CD4-positive, alpha-beta T cell treated with Interleukin-12 subunit alpha and Interleukin-12 subunit beta, for 1 hour (primary cell): ENCODE measurements at places on chromosomes 5 and 9.
A peak's percentile ranks its signal among the peaks of the same experiment; 100 is the strongest.

DNA sequence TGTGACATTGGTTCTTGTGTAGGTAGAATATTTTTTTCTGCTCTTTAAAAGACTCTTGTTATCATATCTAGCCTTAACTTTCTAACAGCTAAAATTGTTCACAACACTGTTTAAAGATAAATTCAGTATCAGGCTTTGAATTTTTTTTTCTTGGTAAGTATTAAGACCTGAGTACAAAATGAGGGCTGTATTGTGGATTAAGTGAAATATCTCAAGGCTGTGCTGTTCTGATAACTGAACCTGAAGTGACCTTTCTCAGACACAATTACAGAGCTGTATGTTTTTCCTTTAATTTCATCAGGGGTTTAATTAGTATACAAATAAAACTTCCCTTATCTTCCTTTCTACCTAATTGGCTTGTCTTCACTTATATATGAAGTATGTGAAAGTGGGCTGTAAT lies 290.5 kb downstream of the CCDC171 start:
- no peak for DNase-seq

DNA sequence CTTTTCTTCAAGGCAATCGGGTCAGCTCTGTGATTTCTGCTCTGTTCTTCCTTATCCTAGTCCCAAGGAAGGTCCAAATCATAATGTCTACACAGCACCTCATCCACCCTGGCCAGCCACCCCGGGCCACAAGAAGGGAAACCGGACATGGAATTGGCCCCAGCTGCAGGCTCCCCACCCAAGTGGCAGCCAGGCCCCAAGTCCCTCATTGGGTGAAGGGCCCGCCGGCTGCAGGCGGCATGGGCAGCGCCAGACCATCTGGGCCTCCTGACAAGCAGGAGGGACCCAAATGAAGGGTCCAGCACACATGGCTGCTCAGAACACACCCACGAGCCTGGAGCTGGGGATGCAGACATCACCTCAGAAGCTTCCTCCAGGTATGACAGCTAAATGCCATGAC lies 33.7 kb downstream of the BICD2 start:
- no peak for DNase-seq

GRCh38 chr5:67346611-67347010 lies 150.0 kb upstream of the CD180 start:
- no peak for DNase-seq

DNA sequence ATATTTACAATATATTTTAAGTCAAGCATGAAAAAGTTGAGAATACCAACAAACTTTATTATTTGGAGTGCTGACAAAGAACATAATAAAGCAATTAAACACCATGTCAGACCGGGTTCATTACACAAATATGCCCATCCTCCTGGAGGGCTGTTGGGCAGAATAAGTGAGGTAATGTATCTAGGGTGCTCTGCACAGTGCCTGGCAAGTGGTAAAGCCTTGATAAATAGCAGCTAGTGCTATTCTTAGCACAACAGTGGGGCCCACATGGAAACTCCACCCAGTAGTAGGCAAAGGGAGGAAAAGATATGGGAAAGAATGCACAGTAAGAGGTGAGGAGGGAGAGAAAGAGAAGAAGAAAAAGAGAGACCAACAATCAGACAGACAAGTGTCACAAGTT lies 97.7 kb downstream of the SLC1A3 start:
- DNase-seq = no peak

- no peak for DNase-seq
These were observed 13.5 kb downstream of the CFAP90 start for GRCh38 chr5:7837403-7837802.

DNA sequence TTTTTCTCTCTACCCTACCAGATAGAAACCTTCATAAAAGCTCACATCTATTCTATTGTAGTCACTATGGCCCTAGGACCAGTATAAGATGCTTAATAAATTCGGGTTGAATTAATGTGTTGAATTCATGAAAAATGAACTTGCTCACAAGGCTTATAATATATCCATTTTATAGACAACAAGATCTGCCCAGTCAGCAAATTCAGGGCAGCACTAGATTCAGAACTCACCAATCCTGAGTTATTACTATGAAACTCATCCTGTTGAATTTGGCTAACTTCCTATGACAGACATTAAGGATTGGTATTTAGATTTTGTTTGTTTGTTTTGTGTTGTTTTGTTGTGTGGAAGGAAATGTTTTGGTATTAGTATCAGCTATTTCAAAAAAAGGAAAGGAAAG lies 143.6 kb upstream of the CCNG1 start:
- no peak for DNase-seq

DNA sequence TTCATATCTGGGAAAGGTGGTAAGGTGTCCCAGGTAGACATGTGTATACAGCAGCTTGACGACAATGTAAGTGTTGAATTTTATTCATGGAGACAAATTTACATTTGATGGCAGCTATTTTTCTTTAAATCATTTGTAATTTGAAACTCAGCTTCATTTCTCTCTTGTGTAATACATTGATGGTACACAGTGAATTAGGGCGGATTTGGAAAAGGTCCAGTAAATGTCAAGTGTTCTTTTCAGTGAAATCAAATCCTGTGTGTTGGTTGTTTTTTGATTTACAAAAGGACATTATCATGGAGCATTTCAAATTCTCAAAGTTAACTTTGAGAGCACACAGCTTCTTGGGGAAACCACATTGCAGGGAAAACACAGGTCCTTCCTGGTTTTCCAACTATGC lies 30.0 kb upstream of the PCSK1 start:
- no peak for DNase-seq

GRCh38 chr5:68167195-68167651 lies 48.3 kb upstream of the PIK3R1 start:
- no peak for DNase-seq

- DNase-seq = no peak
These were observed 11.6 kb upstream of the SFXN1 start for GRCh38 chr5:175466700-175467318.

GRCh38 chr5:141841378-141842180 lies 36.6 kb downstream of the PCDH1 start:
- no peak for DNase-seq

DNA sequence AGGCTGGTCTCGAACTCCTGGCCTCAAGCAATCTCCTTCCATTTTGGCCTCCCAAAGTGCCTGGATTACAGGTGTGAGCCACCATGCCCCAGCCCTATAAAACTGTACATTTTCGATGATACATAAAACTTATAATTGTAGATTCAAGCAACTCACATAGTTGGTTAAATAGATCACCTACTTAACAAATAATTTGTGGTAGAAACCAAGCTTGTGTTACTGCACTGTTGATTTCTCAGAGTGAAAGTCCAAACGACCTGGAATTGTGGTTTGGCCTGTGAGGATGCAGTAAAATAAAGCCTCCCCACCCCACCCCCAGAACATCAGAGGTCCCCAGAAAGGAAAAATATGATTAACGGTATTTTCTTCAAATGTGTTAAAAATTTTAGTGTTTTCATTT lies 92.7 kb downstream of the TRIO start:
- DNase-seq = no peak

GRCh38 chr5:5886812-5887486 lies 464.5 kb downstream of the ICE1 start:
- DNase-seq = peak; percentile 3

DNA sequence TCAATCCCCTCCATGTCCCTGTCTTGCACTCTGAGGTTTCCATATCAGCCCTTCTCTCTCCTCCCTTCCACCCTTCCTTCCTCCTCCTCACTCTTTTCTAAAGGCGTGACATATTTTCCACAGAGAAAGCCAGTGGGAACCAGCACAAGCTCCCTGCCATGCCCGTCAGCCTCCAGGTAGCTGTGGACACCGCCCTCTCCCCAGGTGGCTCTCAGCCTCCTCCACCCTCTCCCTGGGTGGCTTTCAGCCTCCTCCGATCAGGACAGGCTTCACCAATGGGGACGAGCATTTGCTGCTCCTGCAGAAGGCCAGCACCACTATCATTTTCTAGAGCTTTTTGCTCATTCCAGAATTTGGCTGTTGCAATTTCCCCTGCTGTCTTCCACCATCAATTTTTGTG lies 236.6 kb downstream of the GADD45G start:
- DNase-seq = no peak

GRCh38 chr9:136316896-136317676 lies 10.3 kb upstream of the GPSM1 start:
- no peak for DNase-seq

- DNase-seq = no peak
These were observed 8.1 kb downstream of the CCDC187 start for GRCh38 chr9:136295542-136296433.

DNA sequence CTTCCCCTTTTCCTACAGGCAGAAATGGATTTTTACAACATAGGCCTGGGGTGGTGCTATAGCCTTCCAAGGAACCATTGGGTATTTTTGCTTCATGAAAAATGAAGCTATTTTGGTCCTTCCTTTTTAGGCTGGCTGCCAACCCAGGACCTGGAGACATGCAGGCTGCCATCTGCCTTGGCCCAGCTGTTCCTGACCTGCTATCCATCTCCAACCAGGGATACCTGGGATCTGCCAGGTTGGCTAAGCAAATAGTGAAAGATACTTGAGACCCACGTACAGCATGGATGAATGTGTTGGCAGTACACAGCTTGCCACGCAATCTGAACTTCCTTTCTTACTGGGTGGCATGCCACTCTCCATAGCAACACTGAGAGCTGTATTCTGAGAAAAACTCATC lies 31.1 kb downstream of the MRPS27 start:
- no peak for DNase-seq

DNA sequence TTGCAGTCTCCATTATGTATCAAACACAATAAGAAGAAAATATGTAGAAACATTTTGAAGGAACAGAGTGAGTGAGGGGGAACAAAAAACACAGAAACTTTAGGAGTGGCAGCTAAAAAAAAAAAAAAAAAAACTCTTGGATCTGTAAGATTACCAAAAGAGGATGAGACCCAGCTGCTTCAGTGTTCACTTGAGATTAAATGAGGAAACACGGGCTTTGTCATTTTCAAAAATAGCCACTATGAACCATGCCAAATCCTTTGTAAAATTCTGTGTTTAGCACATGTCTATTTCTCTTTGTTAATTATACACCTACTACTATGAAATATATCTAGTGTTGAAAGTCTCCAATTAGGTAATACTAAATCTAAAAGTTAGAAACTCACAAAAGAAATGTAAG lies 485.9 kb downstream of the EFNA5 start:
- no peak for DNase-seq

DNA sequence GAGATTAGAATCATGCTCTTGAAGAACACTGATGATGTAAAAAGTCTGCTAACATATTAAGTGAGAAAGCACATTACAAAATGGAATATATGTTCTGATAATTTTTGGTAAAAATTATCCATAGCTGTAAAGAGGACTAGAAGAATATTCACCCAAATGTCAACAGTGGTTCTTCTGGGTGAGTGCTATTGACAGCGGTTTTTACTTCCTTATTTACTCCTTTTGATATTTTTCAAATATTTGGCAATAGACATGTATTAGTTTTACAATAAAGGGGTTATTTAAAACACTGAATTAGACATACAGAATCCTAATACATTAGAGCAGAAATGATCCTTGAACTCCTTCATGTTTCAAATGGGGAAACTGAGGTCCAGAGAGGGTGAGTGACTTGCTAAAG lies 26.9 kb upstream of the MEGF9 start:
- DNase-seq = no peak

DNA sequence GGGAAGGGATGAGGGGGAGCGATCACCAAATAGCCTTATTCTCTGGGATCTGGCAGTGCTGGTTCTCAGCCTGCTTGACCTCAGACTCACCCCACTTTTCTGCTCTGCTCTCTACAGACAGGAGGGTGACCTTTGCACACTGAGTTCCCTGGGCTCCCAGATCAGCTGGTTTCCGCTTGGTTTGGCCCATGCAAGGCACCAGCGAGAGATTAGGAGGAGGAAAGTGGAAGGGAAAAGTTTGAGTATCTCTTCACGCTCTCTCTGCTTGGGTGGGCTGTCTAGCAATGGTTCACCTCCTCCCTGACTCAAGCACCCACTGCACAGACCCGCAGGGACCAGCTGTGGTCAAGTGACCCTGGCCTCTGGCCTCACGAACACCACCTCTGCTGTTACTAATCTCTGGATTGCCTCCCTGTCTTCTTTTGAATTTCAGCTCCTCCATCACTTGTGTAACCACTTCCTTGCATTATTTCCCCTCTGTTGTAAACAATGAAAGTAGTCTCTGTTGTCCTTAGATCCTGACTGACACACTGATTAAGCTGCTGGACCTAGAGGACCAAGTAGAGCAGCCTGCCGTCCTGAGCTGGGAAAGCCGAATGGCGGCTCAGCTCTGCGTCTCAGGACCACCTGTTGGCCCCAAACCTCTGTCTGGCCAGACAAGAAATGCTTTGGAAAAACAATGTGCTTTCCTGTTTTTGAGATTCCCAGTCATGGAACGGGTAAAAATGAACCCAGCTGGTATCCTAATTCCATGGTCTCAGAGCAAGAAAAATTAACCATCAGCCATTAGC lies 186.6 kb downstream of the CRB2 start:
- no peak for DNase-seq

GRCh38 chr9:109316207-109316640 lies 4.6 kb downstream of the EPB41L4B start:
- DNase-seq = no peak

DNA sequence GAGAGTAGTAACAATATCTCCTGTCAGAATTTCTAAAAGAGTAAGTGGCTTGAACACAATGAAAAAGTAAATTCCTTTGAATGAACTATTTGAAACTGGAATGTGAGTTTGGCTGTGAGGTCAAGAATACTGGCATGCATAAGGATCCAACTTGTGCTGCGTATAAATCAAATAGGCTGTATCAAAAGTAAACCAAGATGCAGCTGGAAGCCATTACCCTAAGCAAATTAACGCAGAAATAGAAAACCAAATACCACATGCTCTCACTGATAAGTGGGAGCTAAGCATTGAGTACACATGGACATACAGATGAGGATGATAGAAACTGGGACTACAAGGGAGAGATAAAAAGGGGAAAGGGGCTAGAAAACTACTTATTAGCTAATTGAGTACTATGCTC lies 24.0 kb upstream of the SRFBP1 start:
- no peak for DNase-seq

DNA sequence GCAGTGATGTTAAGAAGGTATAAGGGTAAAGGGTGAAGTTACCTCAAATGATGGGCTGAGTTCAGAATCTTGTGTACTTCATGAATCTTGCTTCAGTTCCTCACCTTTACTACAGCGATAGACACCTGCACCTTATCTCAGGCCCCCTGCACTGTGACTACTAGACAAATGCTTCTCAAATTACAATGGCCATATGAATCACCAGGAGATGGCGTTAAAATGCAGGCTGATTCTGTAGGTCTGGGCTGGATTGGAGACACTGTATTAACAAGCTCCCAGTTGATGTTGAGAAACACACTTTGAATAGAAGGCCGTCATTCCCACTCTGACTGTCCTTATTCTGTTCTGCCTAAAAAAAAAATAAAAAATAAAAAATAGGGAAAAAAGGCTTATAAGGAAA lies 29.8 kb downstream of the TARS1 start:
- no peak for DNase-seq

- no peak for DNase-seq
These were observed 12.4 kb downstream of the CDC37L1 start for GRCh38 chr9:4691795-4692194.
